T-helper 17 cell (primary cell): ENCODE measurements at places on chromosomes 7 and 10. TPM values are rescaled to one million over a fixed set of nuclear protein-coding genes. Genes with fewer than 3 reads are reported as not detected.

MAGI2 gene
- total RNA-seq, result not detected

DNA sequence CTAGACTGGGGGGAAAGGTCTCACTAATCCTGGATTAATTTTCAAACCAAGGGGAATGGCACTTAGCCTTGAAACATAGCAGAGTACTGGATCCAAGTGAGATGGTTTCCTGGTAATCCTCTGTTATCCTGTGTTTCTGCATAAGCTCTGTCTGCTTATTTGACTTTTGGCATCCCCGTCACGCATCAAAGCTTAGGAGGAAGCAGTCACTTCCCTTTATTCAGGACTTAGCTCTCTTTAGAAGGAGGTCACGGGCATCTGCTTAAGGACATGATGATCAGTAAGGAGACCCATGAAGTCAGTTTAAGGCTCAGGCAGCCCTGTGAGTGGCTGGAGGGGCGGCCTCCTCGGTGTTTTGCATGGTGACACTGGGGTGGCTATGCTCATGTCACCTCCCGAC is 30.0 kb downstream of the TSPAN15 start:
- no peak for DNase-seq

NXPH1 gene
- total RNA-seq, result not detected

DNA sequence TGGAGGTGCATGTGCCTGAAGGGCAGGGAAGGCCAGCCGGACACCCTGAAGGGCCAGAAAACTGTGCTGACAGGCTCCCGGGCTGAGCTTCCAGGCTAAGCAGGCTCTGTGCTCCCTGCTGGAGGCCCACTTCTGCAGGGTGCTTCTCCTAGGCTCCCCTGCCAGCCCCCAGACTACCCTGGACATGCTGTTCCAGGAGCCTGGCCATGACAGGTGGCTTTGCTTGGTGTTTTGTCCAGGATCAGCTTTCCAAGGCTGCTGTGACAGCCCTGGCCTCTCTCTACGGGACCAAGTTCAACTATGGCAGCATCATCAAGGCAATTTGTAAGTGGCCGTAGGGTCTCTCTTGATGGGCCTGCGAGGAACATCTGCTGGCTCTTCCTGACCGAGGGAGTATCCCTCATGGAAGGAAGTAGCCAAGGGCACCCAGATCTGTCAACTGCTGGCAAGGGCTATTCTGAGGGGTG is 5.3 kb downstream of the CPA1 start:
- DNase-seq, result no peak

GRCh38 chr10:101625821-101626412 is 37.8 kb downstream of the DPCD start:
- no peak for DNase-seq

DNA sequence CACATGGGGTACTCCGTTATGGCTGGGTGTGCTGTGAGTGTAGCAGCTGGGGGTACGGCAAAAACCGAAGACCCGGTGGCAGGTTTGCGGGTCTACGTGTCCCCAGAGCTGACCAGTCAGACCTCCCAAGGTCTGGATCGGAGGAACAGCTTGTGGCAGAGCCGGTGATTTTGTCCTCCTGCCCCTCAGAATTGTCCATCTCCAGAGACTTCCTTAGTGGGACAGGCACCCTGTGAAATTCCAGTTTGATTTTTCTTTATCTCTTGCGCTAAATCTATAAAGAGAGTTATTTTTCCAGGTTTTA is 1.0 kb downstream of the EIF3B start:
- DNase-seq, result no peak

GRCh38 chr10:84264611-84265141 is 19.8 kb downstream of the RGR start:
- DNase-seq, result peak; percentile 50

DOCK4 gene
- 0.57 TPM for total RNA-seq

LOXL4 gene
- total RNA-seq, result not detected

ZNF853 gene
- total RNA-seq, result 1.1 TPM

DNA sequence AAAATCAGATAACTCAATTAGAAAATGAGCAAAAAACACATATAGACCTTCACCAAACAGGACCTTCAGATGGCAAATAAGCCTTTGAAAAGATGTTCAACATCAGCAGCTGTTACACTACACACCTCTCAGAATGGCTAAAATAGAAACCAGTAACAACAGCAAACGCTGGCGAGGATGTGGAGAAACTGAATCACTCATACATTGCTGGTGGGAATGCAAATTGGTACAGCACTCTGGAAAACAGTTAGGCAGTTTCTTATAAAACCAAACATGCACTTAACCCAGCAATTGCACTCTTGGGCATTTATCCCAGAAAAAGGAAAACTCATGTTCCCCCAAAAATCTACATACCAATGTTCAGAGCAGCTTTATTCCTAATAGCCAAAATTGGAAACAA is 37.7 kb upstream of the SMARCD3 start:
- DNase-seq, result no peak

GPAM gene
- 3.2 TPM for total RNA-seq

DNA sequence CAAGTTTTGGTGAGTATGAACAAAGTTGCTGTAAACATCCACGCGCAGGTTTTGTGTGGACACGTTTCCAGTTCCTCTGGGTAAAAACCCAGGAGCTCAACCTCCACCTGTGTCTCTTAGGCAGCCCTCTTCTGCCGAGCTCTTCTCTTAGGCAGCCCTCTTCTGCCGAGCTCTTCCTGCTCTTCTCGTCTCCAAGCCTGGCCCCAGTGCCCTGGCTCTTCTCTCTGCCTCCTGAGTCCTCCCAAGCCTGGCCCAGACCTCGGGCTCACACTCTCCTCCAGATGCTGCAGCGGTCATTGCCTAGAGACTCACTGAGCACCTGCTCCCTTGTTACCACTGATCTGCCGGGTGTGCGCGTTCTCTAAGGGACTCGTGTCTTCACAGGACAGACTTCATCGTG is 38.7 kb upstream of the BNIP3 start:
- no peak for DNase-seq

- DNase-seq, result no peak
Observed at GRCh38 chr7:24143547-24143946, 140.4 kb upstream of the NPY start.

RELN gene
- total RNA-seq, result not detected

SPDYE11 gene
- total RNA-seq, result not detected

ZNF775 gene
- 1.4 TPM for total RNA-seq

GRCh38 chr7:151851145-151851751 is 25.7 kb downstream of the PRKAG2 start:
- DNase-seq, result no peak

DNA sequence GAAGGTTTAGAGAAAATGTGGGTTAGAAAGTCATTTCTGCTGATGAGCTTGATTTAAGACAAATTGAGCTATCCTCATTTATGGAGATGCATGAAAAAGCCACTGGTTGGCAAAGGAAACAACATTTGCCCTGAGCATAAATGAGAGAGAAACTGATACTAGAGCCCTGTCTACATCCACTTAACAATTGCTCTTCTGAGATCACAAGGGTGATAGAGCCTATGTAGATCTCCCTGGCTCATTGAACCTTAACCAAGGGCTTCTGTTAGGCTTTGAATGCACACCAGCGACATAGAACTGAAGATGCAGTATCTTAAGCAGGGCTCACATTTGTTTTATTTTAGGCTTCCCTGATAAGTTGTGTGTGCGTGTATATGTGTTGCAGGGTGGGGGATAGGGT is 35.0 kb downstream of the GPR141 start:
- no peak for DNase-seq

DNAJC12 gene
- total RNA-seq, result not detected

ELN gene
- not detected for total RNA-seq
